ENCODE measurements at places on chromosomes 16 and 17. TPM values are rescaled to one million over a fixed set of nuclear protein-coding genes. Genes with fewer than 3 reads are reported as not detected.
A peak's percentile ranks its signal among the peaks of the same experiment; 100 is the strongest.

DNA sequence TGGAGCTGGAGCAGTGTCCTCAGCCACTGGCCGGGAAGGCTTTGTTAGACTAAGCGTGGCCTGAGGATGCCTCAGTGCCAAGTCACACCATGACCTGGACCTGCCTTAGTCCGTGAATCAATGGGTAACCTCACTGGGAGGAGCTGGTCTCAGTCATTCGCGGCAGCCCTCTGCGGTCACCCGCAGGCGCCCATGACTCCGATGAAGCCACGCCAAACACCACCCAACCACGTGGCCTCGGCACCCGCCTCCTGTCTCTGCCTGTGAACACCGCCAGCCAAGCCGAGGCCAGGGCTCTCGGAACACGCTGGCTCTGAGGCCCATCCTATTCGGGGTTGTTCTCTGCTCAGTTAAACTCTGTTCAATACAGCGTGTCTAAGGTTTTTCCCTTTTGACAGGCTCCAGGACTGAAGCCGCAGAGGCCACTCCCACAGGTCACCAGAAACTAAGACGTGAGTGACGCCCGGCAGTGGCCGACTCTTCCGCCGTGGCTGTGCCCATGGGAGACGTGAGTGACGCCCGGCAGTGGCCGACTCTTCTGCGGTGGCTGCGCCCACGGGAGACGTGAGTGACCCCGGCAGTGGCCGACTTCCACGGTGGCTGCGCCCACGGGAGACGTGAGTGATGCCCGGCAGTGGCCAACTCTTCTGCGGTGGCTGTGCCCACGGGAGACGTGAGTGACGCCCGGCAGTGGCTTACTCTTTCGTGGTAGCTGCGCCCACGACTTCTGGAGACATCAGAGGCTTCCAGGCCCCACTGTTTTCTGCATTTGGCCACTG lies 16.8 kb upstream of the PABPN1L start:
- no peak for DNase-seq

GRCh38 chr17:36001862-36002603 lies 680 bp upstream of the CCL15 start:
- DNase-seq, result peak; percentile 10

GRCh38 chr17:81898029-81898866 lies 3.8 kb upstream of the NPB start:
- DNase-seq, result no peak

GRCh38 chr17:38465391-38466345 lies 37.4 kb downstream of the ARHGAP23 start:
- no peak for DNase-seq

GRCh38 chr16:50534556-50534955 lies 13.6 kb upstream of the NKD1 start:
- no peak for DNase-seq

- DNase-seq, result no peak
Measured at GRCh38 chr16:70473446-70474319, 19.3 kb downstream of the FCSK start.

DNA sequence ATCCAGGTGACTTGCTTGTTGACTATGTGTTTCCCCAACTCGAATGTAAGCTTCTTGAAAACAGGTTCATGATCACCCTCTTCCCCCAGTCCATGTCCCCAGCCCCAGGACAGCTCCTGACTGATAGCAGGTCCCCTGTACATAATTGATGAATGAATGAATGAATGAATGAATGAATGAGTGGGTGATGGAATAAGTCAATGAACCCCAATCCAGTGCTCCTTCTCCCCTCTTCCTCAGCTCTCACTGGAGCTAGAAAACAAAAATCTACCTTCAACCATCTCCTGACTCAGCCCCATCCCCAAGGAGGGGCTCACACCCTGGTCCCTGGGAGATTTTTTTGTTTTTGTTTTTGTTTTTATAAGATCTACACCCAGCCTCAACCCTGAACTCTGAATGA lies 16.2 kb upstream of the TVP23A start:
- DNase-seq, result no peak

GRCh38 chr17:36940313-36941264 lies 3.3 kb downstream of the LHX1 start:
- no peak for DNase-seq

DNA sequence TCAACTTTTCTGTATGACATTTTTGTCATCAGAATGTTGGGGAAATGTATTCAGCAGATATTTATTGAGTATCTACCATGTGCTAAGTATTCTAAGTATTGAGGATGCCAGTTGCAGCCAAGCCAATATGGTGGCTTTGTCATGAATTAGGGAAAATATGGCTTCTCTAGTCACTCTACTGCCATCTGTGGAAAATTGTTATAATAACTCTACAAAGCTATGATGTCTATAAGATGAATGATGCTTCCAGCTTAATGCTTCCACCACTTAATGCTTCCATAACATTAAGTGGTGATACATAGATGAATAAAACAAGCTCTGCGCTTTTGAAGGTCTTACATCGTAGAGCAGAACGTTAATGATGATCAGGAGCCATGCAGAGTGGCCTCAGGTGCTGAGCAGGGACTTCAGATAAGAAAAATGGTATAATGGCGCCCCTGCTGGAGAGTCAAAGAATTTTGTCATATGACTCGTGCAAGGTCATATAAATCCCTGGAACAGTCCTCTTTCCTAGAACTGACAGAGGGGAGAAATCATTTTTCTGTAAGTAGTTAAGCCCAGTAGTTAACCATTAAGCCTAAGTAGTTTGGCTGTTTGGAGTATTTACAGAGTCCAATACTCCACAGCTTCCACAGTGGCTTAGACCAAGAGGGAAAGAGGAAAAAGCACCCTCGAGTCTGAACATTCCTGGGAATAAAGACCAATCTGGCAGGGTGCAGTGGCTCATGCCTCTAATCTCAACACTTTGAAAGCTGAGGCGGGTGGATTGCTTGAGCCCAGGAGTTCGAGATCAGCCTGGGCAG lies 2.7 kb upstream of the TMIGD1 start:
- DNase-seq, result no peak

CHST6 gene
- total RNA-seq, result 2.4 TPM

RHBDF1 gene
- total RNA-seq, result 73.5 TPM

NSRP1 gene
- total RNA-seq, result 30.2 TPM

TBC1D28 gene
- 0.18 TPM for total RNA-seq

AOC3 gene
- 2.3 TPM for total RNA-seq

- no peak for DNase-seq
Measured at GRCh38 chr17:66468241-66469087, 166.1 kb downstream of the PRKCA start.

TPSG1 gene
- not detected for total RNA-seq

DNA sequence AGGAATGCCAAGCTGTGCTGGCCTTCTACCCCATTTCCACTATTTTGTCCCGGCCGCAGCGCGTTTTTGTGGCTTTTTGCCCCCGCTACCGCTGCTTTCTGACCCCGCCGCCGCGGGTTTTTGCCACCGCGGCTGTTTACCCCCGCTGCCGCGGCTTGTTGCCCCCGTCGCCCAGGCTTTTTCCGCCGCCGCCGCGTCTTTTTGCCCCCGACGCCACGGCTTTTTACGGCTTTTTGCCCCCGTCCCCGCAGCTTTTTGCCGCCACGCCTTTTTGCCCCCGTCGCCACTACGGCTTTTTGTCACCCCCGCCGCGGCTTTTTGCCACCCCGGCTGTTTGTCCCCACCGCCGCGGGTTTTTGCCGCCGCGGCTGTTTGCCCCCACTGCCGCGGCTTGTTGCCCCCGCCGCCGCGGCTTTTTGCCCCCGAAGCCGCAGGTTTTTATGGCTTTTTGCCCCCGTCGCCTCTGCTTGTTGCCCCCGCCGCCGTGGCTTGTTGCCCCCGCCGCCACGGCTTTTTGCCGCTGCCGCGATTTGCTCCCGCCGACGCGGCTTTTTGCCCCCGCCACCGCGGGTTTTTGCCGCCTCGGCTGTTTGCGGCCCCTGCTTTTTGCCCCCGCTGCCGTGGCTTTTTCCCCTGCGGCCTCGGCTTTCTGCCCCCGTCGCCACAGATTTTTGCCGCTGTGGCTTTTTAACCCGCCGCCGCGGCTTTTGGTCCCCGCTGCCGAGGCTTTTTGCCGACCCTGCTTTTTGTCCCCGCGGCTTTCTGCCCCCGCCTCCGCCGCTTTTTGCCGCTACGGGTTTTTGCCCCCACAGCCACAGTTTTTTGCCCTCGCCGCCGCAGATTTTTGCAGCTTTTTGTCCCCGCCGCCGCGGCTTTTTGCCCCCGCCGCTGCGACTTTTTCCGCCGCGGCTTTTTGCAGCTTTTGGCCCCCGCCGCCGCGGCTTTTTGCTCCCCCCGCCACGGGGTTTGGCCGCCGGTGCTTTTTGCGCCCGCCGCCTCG lies 520.4 kb upstream of the WSB1 start:
- DNase-seq, result no peak

- DNase-seq, result no peak
Measured at GRCh38 chr17:76309461-76309860, 1.4 kb upstream of the QRICH2 start.

GRCh38 chr17:2990396-2990795 lies 73.0 kb downstream of the OR1D5 start:
- no peak for DNase-seq

KRTAP16-1 gene
- not detected for total RNA-seq

IL21R gene
- total RNA-seq, result 0.22 TPM

KRT33B gene
- not detected for total RNA-seq

- no peak for DNase-seq
Measured at GRCh38 chr16:13436641-13437412, 483.1 kb upstream of the ERCC4 start.

DNA sequence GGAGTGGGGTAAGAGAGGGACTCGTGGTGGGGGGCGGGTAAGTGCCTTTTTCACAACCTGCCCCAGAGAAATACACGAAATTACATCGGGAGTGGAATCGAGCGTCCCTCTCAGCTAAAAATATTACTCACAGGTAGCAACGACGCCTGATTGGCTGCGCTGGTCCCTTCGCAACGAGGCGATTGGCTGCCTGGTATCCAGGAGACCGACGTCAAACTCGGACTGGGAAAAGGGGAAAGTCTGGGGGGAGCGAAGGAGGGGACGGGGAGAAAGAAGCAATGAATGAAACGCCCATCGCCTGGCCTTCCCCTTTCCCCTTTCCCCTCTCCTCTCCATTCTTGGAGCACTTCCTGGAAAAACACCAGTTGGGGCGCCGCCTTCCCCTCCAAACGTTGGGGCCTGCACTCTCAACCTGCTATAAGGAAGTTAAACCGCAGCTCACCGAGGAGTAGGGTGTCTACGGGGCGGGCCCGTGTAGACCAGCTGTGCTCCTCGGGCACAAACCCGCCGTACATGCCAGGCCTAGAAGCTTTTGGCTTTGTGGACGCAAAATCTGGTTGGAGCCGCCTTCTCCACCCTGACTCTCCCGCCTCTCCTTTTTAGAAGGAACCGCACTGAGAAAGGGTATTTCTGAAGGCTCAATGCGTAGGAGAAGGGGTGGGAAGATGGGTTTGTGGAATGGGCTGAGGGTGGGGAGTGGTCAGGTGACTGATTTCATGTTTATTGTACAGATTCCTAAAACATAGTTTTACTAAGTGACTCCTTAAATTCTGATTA lies 1.4 kb upstream of the TOB1 start:
- DNase-seq, result peak; percentile 91

OR4D1 gene
- total RNA-seq, result not detected

GRCh38 chr16:30063278-30063892 lies 2.2 kb upstream of the ALDOA start:
- no peak for DNase-seq

- no peak for DNase-seq
Measured at GRCh38 chr17:43547659-43548256, 1.6 kb upstream of the ETV4 start.

Data from mesothelial cell of epicardium (in vitro differentiated cells).